ENCODE measurements at places on chromosomes 7 and 10.

- no peak for DNase-seq
These were observed 8.5 kb downstream of the NT5C2 start for GRCh38 chr10:103184615-103185014.

DNA sequence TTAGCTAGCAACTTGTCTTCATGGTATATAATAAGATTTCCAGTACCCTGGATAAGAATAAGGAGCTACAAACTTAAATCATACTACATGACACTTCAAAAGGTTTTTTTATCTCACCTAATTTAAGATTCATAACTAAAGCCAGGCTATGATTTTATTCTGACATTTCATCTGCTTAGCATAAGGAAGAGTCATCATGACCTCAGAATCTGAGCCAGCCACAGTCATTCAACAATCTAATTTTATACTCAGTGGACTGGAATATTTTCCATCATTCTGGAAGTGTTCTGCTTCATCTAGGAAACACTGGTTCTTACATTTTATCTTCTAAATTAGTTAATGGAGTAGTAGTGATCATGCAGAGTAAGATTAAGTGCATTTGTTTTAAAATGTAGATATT lies 102.1 kb upstream of the KCND2 start:
- no peak for DNase-seq

DNA sequence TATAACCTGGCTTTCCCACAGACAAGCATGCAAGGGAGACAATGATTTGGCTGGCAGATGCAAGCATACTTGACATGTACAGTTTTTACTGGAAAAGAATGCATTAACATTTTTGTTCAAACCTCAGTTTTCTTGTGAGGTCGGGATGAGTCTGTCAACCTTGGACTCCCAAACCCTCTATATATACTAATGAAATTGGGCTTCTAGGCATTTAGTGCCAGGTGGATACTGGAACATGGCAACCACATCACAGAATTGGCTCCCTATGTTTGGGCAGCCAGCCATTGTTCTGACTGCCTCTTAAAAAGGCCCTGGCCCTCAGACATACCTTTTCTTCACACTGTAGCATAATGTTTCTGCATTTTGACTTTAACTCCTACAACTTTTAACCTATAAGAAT lies 39.1 kb downstream of the CDK6 start:
- no peak for DNase-seq

GRCh38 chr10:49152663-49153062 lies 18.8 kb upstream of the FAM170B start:
- no peak for DNase-seq

DNA sequence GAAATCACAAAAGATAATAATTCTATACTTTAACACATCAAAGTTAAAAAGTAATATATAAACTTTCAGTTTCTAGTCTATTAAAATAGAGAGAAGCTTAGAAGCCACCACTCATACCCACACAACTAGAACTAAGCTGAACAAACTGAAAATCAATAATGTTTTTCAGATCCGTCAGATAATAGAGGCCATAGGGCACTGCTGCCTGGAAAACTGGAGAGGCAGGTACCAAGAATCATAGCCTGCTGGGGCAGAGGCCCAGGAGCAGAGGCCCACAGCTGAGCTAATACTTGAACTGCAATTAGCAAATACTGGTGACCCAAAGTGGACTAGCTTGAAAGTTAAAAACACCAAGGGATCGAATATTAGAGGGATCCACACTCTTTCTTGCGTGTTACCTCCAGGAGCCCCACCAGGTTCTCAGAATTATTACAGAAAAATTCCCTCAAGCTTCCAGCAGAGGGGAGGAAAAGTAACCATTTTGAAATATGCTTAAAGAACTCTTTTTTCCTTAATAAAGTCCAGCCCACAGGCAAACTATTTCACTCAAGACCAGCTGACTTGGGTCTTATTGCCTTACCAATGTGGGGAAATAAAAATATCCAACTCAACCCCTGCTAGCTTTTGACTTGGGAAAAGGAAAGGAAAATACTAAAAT lies 774.1 kb upstream of the IGFBP3 start:
- DNase-seq = peak; percentile 30

DNA sequence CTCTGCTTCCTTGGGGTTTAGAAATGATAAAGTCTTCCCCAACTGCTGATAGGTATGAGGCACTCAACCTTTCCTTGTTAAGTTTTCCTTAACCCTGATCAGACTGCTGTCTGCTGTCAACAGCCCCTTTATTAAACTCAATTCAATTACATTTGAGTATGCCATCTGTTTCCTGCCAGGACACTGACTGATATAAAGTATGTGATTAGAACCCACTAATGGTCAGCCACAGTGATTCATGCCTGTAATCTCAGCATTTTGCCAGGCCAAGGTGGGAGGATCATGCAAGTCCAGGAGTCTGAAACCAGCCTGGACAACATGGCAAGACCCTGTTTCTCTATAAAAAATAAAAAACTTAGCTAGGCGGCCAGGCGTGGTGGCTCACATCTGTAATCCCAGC lies 18.1 kb downstream of the BAZ1B start:
- DNase-seq = no peak

GRCh38 chr7:4072161-4072925 lies 609.8 kb upstream of the FOXK1 start:
- DNase-seq = no peak

DNA sequence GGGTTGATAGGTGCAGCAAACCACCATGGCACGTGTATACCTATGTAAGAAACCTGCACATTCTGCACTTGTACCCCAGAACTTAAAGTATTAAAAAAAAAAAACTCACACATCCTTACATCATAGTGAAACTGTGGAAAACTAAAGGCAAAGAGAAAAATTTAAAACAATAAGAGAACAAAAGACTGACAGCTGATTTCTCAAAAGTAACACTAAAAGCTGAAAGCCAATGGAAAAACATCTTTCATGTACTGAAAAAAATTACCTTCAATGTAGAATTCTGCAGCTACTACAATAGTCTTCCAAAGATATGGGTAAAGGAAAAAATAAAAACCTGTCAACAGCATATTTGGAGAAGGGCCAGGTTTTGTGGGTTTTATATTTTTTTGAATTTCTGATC lies 729.1 kb upstream of the NRP1 start:
- DNase-seq = no peak

DNA sequence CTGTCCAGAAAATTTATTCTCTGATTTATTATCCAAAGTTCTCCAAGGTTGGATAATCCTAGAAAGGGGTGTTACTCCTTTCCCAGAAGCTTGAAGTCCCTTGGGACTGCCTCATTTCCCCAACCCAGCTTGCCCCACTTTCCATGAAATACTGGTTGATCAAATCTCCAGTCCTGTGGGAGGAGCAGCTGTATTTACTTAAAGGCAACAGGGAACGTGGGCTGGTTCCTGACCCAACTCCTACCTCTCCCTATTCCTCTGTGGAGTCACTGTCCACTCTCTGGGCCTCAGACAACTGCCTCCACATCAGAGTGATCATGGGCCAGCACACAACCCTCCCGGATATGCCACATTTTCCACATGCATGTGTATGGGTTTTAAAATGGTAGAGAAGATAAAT lies 166.2 kb upstream of the PRR15 start:
- no peak for DNase-seq

DNA sequence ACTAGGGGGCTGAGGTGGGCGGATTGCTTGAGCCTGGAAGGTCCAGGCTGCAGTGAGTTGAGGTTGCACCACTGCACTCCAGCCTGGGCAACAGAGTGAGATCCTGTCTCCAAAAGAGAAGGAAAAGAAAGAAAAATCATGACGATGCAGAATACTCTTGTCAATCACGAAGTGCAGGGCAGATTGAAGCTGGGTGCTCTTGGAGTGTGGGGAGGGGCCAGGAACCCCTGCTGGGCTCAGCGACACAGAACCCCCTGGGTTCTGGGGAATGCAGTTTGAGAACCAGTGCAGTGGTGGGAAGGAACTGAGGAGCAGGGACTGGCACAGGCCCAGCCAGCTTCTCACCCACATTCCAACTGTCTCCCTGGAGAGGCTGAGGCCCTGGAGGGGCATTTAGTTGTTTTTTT lies 10.8 kb upstream of the INTS1 start:
- no peak for DNase-seq

DNA sequence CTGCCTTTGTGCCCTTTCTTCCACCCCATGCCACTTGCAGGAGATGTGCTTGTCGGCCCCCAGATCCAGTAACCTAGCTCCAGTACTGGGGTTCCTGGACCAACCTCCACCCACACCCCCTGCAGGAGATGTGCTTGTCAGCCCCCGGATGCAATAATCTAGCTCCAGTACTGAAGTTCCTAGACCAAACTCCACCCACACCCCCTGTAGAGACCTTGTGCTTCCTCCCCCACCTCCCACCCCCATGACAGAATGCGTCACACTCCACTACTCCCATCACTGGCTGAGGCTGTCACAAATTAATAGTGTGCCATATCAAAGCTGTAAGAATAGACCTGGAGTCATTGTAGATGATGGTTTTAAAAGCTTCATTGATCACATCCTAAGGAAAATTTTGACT lies 185.0 kb downstream of the BICC1 start:
- no peak for DNase-seq

- DNase-seq = no peak
These were observed 158.4 kb downstream of the PARD3 start for GRCh38 chr10:34656661-34657060.

- no peak for DNase-seq
These were observed 51.7 kb downstream of the AKR1D1 start for GRCh38 chr7:138127996-138128395.

DNA sequence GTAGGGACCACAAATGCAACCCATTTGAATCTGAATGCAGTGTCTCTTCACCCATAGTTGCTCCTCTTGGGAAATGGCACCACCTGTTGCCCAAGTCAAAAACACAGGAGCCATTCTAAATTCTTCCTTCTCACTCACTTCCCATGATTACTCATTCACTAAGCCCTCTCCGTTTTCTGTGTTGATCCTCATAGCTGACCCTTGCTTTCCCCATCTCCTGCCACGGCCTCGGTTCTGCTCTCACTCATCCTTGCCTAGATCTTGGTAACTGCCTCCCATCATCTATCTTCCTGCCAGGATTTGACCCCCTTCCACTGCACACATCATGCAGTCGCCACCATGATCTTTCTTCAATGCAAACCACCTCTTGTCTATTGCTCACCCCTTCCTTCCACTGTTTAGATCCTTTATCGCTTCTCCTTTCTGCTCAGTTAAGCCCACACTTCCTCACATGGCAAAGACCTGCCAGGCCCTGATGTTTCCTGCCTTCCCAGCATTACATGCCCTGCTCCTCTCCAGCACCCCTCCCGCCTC lies 19.0 kb upstream of the CPN1 start:
- peak; percentile 54 for DNase-seq

DNA sequence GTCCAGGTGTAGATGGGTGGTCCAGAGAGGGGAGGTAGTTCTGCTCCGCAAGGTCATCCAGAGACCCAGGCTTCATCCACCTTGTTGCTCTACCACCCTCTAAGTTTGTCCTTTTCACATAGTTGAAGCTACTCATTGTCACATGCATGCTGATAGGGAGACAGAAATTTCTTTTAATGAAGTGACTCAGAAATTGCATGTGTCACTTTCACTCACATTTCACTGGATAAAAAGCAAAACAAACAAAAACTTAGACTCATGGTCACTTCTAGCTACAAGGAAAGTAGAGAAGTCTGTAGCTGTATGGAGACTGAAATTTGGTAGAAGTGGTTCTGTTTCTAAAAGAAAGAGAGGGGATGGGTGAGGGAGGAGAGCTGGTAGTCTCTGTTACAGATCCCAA lies 161.9 kb downstream of the SORCS3 start:
- DNase-seq = no peak

GRCh38 chr10:12501841-12502525 lies 152.6 kb downstream of the CAMK1D start:
- no peak for DNase-seq

DNA sequence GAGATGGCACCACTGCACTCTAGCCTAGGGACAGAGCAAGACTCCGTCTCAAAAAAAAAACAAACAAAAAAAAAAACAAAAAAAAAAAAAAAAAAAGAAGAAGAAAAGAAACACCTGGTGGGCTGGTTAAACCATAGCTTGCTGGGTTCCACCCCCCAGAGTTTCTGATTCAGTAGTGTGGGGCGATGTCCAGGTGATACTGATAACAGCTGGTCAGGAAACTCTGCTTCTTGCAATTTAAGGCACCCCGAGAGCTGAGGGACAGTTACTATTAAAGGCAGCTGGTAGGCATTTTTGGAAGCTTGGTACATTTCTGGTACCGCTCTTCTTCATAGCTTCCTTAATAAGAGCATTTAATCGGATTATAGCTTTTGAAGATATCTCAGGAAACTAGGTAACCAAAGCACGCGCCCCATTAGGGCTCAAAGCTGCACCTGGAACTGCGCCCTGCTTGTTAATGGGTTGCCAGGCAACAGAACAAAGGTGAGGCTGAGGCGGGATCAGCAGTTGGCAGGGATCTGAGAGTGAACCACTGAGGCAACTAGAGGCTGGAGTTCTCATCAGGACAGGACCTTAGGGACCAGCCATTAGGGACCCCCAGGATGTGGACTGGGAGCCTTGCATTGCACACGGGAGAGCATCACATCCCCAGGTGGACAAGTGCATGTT lies 6.5 kb upstream of the SDK1 start:
- no peak for DNase-seq

DNA sequence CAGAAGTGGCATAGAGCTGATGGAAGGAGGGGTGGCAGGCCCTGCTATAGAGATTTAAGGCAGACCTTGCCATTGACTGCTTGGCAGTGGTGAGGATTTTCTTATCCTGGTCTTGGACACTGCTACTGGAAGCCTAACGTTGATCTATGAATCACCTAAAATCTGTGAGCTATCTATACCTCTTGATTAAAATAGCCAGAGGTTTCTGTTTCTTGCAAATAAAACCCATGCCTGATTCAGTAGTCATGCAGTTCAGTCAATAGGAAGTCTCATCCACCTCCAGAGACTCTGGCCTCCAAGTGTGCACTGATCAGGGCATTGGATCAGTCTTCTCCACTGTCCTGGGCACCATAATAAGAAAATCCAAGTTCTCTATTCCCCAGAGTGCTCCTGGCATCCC lies 286.5 kb downstream of the PTEN start:
- no peak for DNase-seq

DNA sequence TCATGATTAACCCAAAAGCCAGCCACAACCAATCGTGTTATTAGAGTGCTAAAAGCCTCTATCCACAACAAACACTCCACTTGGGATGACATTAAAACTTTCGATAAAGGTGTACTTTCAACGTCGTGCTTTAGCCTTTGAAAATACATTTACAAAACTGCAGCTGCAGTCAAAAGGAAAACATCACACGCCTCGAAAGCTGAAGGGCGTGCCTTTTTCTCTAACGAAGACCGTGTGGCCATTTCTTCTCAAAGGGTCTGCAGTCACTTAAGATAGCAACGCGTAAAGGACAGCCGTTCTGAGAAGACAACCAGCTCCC lies 1.1 kb downstream of the ARHGAP12 start:
- no peak for DNase-seq

DNA sequence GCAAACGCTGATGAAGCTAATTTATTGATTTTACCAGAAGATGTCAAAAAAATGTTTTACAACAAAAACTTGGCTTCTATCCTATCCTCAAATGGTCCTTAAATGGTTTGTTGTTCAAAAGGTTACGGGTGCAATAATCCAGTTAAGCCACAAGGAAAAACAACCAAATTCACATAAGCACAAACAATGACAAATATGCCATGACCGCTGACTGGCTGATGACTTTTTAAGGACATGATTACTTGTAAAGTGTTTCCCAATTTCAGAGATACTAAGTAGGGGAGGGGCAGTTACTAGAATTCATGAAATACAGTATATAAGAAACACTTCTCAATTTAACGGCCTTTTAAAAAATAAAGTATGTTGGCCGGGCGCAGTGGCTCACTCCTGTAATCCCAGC lies 28.8 kb downstream of the ABI1 start:
- no peak for DNase-seq

Measured in ACHN (cell line).